ENCODE measurements at places on chromosomes 6 and 20.

DNA sequence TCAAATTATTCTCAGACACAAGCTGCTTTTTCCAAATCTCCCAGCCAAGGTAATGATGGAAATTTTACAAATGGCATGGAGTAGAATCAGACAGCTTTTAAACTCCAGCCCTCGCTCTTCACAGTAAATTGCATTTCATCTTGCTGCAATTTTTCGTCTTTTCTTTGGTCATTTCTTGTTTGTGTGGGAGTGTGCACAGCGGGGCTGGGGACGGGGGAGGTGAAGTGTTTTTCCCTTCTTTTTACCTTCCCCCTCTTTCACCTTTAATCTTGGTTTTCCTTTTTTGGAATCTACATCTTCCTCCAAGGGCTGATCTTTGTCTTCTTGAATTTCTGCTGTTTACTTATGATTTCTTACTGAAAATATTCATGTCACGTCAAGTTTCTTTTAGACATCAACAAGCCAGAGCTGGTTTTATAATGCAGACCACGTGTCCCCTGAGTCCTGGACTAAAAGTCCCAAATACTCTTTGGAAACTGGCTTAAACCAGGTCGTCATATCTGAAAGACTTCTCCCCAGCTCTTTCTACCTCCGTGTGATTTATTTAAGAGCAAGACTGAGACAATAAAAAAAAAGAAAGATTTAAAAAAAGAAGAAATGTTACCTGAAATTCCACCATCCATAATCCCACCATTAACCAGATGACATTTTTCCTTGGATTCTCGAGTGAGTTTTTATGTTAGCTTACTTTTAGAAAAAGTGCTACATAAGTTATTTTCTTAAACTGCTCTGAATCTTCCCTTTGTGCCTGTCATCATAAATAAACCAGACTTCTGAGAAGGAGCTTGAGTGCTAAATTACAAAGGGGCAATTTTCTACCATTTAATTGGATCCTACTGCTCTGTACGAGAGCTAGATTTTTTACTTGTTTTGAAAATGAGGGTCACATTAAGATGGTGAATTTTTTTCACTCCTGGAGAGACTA, 52.0 kb downstream of the MAP3K5 start:
- DNase-seq: no peak

GRCh38 chr6:22451962-22452361, 117.4 kb upstream of the HDGFL1 start:
- no peak for DNase-seq

DNA sequence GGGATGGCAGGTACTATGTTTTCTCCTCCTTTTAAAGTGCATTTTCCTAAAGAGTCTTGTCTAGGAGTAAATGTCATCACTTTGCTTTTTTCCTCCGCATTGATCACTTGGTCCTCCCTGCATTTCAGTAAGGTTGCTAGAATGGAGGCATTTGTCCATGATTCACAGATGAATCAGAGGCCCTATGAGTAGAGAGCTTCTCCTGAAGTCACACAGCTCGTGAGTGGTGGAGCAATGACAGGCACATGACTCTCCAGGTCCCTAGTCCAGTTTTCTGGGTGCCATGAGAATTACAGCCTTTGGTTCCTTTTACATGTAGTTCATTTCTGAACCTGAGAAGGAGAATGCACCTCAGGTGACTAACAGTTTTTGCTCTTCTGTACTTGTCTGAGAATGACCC, 50.5 kb downstream of the HLA-A start:
- DNase-seq: no peak

DNA sequence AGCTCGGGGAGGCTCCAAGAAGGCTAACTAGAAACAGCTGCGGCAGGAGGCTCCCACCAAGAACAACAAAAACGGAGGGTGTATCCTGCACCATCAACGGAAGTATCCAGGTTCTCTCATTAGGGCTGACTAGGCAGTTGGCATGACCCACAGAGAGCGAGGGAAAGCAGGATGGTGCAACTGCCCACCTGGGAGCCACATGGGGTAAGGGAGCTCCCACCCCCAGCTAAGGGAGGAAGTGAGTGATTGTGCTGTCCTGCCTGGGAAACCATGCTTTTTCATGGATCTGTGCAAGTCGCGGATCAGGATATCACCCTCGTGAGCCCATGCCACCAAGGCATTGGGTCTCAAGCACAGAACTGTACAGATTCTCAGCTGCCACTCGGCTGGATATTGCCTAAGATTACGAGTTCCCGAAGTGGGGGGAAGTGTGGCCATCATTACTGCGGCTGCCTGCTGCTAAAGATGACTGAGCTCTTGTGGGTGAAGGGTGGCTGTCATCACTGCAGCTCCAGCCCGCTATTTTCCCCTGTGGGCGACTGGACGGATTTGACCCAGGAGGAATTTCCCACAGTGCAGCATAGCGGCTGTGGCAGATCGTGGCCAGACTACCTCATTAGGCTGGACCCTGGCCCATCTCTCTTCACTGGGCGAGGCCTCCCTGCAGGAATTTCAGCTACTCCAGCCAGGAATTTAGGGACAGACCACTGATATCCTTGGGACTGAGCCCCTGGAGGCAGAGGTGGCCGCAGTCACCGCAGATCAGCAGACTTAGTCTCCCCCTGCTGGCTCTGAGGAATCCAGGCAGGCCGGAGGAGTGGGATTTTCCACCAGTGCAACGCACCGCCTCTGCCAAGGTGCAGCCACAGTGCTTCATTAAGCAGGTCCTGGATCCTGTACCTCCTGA, 515.7 kb downstream of the FRK start:
- DNase-seq: no peak

GRCh38 chr6:129015721-129016120, 132.8 kb downstream of the LAMA2 start:
- no peak for DNase-seq

DNA sequence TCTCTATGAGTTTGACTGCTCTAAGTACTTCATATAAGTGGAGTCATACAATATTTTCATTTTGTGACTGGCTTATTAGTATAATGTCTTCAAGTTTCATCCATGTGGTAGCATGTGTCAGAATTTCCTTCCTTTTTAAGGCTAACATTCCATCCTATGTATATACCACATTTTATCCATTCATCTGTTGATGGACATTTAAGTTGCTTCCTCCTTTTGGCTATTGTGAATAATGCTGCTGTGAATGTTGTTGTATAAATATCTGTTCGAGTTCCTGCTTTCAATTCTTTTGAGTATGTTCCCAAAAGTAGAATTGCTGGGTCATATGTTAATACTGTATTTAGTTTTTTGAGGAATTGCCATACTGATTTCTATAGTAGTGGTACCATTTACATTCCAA, 79.5 kb downstream of the PTPRA start:
- no peak for DNase-seq

GRCh38 chr6:122072014-122072647, 327.3 kb upstream of the HSF2 start:
- DNase-seq: no peak

All from SIG-M5 (cell line).